ENCODE measurements at places on chromosomes 1 and 21.

GRCh38 chr1:11345971-11346715, 73.1 kb downstream of the UBIAD1 start:
- DNase-seq = no peak

DNA sequence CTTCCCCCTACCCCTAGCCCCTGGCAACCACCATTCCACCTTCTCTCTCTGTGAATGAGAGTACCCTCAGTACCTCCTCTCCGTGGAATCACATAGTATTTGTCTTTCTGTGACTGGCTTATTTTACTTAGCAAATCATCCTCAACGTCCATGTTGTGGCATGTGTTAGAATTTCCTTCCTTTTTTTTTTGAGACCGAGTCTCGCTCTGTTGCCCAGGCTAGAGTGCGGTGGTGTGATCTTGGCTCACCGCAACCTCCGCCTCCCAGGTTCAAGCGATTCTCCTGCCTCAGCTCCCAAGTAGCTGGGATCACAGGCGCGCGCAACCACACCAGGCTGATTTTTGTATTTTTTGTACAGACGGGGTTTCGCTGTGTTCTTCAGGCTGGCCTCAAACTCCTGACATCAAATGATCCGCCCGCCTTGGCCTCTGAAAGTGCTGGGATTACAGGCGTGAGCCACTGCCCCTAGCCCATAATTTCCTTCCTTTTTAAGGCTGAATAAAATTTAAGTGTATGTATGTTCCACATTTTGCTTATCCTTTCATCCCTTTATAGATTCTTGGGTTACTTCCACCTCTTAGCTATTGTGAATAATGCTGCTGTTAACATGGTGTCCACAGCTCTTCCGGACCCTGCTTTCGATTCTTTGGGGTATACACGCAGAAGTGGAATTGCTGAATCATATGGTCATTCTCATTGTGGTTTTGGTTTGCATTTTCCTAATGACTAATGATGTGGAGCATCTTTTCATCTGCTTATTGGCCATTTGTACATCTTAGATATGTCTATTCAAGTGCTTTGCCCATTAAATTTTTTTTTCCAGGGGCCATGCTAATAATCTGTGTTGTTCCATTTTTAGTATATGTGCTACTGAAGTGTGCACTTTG, 32.3 kb downstream of the ERRFI1 start:
- DNase-seq = no peak

GRCh38 chr1:96688767-96689166, 32.8 kb upstream of the PTBP2 start:
- no peak for DNase-seq

DNA sequence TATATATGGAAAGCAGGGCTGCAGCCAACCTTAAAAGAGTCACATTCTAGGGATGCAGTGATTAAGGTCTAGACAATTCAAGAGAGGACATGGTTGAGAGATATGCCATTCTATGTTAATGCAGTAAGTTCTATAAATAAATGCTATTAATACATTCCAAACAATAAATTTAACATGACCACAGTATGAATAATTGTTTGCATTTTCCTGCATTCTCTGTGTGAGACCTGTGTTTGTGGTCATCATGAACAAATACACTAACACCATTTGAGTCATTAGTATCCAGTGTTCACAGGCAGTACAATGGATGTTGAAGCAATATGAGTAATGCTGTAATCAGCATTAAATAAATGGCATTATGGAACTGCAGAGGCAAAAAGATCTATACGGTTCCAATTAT, 5.5 kb upstream of the ZRANB2 start:
- no peak for DNase-seq

- peak; percentile 19 for DNase-seq
Observed at GRCh38 chr21:28742527-28742926, 250.2 kb downstream of the LTN1 start.

- no peak for DNase-seq
Observed at GRCh38 chr1:200739702-200740570, 1.2 kb downstream of the CAMSAP2 start.

GRCh38 chr1:185907246-185907645, 173.1 kb downstream of the HMCN1 start:
- DNase-seq = no peak

DNA sequence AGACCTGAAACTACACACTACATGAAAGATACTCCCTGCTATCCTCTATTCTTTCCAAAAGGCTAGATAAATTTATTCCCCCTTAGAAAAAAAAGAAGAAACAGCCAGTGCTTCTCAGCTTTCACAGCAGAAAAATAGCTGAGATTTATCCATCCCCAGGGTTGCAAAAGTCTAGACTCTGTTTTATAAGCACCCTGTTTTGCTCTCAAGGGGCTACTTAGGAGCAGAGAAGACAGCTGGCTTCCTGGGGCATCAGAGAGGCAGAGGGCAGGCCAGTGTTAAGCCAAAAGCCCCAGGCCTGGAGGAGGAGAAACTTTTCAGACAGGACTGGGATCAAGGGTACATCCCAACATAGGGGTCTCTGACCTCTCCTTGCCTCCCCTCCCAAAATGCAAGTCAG, 3.9 kb downstream of the LAMB3 start:
- DNase-seq = no peak

- no peak for DNase-seq
Observed at GRCh38 chr1:202293569-202293968, 48.2 kb downstream of the UBE2T start.

DNA sequence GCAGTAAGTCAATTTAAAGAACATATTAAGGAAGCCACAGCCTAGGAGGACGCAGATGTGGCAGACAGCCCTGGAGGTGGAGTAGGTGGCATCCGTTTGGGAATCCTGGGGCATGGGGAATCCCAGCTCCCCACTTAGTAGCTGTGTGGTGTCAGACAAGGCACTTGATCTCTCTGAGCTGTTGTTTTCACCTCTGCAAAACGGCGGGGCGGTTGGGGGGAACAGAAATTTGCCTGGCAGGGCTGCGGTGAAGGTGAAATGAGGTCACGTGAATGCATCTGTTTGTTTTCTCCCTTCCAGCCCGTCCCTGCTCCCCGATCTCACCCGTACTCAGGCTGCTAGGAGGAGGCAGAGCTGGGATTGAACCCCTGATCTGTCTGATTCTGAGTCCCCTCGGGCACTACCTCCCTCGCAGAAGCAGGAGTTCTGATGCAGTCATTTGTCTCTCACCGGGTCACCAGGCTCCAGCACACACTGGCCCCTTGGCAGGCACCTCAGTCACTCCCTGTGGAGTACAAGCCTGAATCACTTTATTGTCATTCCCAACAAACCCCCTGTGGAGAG, 2.2 kb upstream of the LAPTM5 start:
- DNase-seq = no peak

GRCh38 chr1:1552263-1552639, 11.8 kb upstream of the TMEM240 start:
- DNase-seq = no peak

DNA sequence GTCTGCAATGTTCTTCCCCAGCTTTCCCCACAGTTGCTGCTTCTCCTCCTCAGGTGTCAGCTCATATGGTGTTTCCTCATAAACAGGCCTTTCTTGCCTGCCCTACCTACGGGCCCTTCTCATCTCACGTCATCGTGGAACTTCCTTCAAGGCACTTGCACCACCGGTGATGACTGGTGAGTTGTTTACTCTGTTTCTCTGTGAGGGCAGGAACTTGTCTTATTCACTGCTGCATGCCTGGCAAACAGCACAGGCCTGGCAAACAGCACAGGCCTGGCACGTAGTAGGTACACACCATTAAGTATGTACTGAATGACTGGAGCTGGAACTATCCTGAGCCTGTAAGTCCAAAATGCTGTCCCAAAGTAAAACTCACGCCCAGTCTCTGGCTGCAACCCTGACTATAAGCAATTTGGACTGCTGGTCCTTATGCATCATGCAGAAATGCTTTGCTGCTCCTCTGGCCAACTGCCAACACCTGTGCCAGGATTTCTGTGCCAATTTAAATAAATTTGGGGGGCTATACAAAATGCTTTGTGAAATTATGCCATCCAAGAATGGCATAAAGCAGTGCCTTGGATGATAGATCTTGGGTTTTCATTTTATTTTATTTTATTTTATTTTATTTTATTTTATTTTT, 25.7 kb downstream of the STK40 start:
- no peak for DNase-seq

DNA sequence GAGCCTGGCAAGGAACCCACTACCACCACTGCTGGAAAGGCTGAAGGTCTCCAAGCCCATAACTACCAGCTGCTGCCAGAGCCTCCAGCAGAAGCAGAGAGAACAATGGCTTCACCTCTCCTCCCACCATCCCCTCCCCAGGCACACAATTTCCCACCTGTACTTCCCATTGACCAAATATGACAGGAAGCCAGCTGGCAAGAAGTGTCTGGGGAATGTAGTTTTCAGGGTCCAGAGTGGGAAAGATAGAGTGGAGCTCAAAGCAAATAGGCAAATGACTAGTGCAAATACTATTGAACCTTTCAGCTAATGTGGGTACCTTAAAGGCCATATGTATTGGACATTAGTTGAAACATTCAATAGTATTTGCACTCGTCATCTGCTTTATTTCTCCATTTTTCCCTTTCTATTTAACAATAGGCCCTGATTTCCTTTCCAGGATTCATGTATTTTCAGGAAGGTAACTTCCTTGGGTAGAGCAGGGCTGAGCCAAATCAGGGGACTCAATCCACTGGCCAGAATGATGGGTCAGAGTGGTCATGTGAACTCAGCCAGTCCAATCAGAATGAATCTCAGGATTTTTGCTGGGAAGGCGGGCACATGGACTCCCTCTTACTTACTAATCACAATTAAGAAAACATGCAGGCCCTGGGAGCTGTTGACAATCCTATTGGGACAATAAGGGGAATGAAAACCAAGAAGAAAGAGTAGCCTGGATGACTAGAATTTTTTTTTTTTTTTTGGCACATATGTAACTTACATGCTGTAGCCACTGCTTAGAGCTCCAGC, 12.1 kb upstream of the NFYC start:
- no peak for DNase-seq

GRCh38 chr1:88784551-88784950, 100.5 kb downstream of the PKN2 start:
- DNase-seq = no peak

DNA sequence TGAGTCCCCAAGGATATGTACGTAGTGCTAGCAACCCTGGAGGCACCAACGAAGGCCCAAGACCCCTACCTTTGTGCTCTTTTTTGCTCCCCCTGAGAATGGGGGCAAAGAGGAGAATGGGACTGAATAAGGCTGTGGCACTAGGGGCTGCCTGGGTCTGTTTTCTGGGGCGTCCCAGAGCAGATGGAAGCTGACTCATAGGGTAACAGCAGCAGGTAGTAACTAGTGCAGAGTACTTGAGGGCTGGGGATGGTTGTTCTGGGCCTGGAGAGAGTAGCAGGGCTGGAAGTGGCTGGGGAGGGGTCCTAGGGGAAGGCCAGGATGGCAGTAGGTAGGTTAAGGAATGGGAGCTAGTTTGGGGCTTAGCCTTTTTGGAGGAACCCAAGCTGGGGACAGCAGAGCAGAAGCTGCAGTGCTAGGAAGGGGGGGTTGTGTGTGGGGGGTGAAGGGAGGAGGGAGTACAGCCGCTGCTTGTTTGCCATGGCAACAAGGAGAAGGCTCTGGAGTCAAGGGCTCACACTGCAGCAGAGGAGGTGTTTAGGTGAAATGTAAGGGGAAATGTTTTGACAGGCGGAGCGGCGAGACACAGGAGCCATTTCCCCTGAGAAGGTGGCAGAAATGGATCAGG, 1.8 kb downstream of the NCDN start:
- DNase-seq = no peak

DNA sequence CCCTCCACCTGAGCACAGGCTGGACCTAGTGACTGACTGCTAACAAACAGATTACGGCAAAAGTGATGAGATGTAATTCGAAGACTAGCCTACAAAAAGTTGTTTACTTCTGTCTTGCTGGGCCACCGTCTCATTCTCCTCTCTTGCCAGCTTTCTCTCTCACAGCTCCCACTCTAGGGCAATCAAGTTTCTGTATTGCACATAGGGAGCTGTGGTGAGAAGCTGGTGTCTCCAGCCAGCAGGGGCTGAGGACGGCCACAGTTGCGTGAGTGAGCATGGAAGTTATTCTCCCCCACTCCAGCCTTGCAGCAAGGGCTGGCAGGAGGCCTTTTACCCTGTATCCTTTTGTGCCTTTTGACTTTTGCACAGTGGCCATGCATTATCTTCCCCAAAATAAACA, 8.6 kb upstream of the COL6A2 start:
- no peak for DNase-seq

- no peak for DNase-seq
Observed at GRCh38 chr1:50183378-50184133, 74.8 kb downstream of the ELAVL4 start.

DNA sequence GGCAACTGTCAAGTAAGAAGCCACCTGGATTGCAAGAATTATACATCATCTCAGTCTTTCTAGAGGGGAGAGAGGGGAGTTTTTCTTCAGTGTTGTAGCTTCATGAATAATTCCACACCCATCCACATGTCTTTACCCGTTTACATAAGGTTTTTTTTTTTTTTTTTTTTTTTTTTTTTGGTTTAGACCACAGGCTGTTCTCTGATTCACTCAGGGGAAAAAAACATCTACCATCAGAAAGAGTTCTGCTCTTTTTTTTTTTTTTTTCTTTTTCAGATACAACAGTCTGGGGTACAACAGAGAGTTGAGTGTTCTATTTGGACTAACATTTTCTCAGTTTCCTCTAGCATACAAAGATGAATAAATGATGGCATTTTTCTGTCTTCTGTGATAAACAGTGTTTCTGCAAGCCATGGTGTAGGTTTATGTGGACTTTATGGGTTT, 4.9 kb upstream of the KIF14 start:
- DNase-seq = no peak

- DNase-seq = no peak
Observed at GRCh38 chr1:119226913-119227312, 86.5 kb upstream of the WARS2 start.

GRCh38 chr1:208682664-208683013, 438.5 kb upstream of the PLXNA2 start:
- DNase-seq = no peak

GRCh38 chr1:67843746-67844145, 10.5 kb upstream of the GNG12 start:
- no peak for DNase-seq

GRCh38 chr1:184507604-184508280, 120.9 kb downstream of the C1orf21 start:
- DNase-seq = no peak

GRCh38 chr1:232844791-232845190, 39.6 kb downstream of the MAP10 start:
- no peak for DNase-seq

DNA sequence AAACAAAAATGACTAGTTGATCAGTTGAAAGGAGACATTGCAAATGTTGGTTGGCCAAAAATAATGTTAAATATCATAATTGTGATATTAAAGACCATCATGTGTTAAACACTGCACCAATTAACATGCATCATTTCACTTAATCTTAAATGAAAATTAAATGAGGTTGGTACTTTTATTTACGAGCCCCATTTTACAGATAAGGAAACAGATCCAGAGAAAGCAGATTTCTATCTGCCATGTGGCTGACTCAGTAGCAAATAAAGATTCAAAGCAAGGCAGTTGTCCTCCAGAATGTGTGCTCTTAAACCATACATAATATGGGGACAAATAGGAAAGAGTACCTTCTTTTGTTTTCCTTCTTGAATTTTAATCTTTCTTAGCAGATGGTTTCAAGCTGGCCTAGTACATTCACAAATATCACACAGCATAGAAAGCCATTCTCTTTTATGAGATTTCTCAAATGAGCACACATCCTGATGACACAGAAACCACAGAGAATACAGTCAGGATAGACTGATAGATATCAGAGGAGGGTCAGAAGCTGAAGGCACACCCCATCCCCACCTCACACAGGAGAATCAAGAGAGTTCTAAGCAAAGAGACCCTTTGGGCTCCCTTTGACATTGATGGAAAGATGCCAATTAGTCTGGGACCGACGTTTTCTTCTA, 647.9 kb upstream of the CAMK1G start:
- no peak for DNase-seq
